ENCODE measurements at places on chromosomes 1 and 21.

GRCh38 chr1:159068886-159069285 lies 7.7 kb downstream of the AIM2 start:
- DNase-seq = no peak

DNA sequence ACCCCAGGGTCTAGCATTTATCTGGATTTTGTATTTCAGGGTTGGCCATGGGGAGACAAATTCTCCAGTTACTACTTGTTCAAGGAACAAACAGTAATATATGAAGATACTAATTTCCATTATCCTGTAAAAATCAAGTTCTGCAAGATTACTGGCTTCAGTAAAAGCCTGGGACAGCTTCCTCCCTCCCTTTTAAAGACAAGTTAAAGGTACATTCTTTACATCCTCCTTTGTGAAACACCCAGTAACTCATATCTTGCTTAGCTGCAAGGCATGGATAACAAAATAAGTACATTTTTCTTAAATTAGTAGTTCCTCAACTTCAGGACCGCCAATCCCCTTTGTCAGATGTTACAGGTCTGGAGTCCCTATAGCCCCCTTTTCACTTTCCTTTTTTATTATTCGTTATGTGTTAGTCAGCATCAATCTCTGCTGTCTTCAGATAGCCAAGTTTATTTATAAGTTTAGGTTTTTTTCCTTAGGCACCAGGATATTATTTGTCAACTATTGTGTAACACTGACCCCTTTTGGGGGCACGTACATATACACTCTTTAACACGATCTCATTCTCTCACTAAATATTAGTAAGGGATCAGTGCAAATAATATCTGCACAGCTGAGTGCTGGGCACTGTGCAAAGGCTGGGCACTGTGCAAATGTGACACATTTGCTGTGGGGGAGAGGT lies 9.8 kb downstream of the ERRFI1 start:
- DNase-seq = no peak

DNA sequence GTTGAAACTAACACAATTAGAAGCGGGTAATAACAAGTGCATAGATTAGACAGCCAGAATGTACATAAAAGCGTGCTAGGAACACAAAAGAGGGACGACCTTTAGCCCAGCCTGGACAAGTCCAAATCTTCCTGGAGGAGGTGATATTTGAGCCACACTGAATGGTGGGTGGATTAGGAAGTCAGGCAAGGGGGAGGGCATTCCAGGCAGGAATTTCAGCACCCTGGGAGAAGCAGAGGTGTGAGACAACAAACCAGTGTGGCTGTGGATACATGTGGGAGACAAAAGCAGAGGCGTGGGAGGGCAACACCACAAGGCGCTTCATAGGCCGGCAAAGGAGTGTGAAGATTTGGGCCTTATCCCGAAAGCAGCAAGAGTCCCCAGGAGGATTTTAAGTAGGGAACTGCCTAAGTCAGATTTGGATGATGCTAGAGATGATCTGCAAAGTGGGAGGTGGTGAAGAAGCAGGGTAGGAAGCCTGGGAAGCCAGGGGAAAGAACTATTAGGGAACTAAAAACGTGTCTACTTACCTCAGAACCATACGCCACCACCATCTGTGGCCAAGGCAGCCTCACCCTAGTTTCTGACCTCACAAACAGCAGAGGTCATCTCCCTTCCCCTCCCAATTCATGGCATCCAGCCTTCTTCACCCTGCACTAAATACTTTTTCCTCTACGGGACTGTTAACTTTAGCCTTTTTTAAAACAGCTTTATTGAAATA lies 81.8 kb downstream of the GLUL start:
- DNase-seq = no peak

- no peak for DNase-seq
Measured at GRCh38 chr1:172581779-172582178, 48.8 kb downstream of the SUCO start.

DNA sequence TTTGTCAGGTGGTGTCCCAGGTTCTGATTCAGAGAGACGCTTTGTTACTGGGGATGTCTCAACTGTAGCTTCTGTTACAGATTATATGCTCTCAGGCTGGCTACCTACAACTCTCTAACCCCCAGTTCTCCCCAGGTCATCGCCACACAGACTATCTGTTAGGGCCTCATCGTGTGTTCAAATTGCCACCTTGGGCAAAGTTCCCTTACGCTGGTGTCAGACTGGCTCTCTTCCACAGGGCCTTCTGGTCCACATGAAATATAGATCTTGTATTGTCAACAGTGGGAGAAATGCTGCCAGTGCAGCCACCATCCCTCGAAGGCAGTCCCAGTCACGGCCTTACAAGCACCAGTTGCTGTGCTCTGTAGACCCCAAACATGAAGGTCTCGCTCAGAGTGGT lies 15.3 kb downstream of the FMO4 start:
- DNase-seq = no peak

DNA sequence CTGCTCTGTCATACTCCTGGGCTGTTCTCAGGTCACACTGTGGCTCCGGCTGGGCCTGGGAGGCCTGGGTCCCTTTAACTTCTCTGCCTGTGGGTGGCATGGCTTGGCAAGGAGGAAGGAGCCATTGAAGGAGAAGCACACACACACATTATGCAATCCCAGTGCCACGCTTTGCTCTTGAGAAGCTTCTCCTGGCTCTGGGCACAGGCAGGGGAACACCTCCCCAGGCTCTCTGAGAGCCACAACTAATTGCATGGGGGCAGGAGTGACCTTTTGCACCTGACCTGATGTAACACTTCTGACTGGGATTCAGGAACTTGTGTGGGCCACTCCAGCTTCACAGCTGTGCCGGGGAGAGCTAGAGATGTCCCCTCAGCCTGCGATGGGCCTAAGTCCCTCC lies 23.1 kb downstream of the LGR6 start:
- no peak for DNase-seq

- DNase-seq = no peak
Measured at GRCh38 chr1:203322500-203323179, 17.3 kb downstream of the BTG2 start.

DNA sequence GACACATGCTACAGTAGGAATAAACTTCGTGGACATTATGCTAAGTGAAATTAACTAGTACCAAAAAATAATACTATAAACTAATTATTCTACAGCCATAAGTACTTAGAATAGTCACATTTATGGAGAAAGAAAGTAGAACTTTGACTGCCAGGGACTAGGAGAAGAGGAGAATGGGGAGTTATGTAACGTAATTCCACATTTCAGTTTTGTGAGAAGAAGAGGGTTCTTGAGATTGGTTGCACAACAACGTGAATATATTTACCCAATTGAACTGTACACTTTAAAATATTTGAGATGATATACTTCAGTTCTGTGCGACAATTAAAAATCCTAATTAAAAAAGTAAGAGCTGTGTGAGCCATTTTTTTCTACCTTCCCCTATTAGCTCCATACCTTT lies 1412.9 kb downstream of the PLA2G4A start:
- no peak for DNase-seq

DNA sequence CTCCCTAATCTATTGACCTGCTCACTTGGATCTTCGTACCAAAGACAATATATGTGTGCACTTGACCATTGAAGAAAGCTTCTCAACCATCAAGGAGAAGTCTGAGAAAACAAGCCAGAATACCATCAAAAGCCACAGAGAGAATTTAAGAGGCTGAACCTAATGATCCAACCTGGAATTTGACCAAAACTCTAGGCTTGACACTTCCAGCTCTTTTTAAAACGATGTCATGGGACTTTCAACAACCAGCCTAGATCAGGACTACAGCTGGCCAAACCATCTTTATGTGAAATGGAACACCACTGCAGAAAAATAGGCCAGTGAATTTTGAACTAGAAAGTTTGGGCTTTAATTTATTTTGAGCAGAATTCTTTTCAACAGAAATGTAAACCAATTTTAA lies 444.4 kb downstream of the LTN1 start:
- DNase-seq = no peak

GRCh38 chr1:119573886-119574285 lies 66.9 kb downstream of the HSD3B1 start:
- DNase-seq = no peak

GRCh38 chr1:172185996-172186395 lies 234.5 kb upstream of the C1orf105 start:
- DNase-seq = no peak

GRCh38 chr1:145962157-145963102 lies 1.9 kb downstream of the ANKRD34A start:
- peak; percentile 60 for DNase-seq

GRCh38 chr1:11355559-11356475 lies 82.8 kb downstream of the UBIAD1 start:
- DNase-seq = no peak

Measured in stimulated activated CD4-positive, alpha-beta T cell treated with anti-CD3 and anti-CD28 coated beads, Interleukin-15, amount 100 ng/mL, for 24 hours (primary cell).